ENCODE measurements at places on chromosomes 16 and 17.

GRCh38 chr17:46190763-46191162, 2.5 kb downstream of the KANSL1 start:
- DNase-seq, result no peak

- peak; percentile 65 for DNase-seq
Observed at GRCh38 chr17:1485423-1486376, 6.8 kb downstream of the MYO1C start.

DNA sequence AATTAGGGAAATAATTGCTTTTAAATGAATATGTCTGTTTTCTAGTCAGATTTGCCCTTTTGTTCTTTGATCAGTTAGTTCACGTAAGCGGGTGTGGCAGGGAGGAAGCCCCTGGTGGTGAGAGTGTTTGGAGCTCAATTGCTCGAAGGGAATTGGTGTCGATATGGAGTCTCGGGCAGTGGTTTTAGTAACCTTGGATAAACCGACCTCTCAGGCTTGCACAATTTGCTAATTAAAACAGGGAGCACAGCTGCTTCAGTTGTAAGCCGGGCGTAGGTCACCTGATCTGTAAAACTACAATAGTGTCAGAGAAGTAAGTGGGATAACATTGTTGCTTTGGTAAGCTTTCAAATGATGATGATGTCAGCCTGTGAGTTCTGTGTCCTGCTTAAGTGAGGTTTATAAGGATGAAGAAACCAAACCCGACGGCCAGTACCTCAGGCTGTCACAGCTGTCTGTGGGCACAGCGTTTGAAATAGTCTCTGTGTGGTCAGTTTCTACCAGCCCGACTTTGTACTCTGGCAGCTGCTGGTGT, 2.9 kb downstream of the ZNF750 start:
- DNase-seq, result no peak

DNA sequence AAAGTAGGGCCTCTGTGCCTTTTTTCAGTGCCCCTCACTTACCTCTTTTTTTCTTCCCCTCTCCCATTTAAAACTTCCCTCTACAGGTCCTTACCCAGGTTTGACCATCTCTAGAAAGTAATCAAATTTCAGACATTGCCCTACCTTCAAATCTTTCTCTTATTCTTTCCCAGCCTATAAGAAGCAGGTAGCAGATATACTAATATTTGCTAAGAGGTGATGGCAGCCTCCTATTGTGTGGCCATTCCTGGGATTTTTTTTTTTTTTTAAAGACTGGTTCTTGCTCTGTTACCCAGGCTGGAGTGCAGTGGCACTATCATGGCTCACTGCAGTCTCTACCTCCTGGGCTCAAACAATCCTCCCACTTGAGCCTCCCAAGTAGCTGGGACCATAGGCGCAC, 111.1 kb upstream of the HAS3 start:
- no peak for DNase-seq

DNA sequence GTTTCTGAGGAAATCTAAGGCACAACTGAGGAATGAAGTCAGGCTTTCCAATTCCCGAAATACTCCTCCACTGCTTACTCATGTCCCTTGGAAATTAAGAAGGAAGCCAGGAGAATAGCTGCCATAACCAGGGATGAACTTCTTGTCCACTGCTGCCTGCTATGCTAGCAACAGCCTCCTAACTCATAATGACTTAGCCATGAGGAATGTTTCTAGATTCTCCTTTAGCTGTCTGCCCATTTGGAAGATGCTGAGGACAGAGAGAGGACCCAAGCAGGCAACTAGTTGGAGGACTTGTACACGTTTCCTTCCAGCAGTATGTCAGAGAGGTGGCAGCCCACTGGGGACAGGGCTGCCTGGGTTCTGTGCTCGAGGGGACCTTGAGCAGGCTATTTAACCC, 939 bp upstream of the CCL2 start:
- DNase-seq, result no peak

DNA sequence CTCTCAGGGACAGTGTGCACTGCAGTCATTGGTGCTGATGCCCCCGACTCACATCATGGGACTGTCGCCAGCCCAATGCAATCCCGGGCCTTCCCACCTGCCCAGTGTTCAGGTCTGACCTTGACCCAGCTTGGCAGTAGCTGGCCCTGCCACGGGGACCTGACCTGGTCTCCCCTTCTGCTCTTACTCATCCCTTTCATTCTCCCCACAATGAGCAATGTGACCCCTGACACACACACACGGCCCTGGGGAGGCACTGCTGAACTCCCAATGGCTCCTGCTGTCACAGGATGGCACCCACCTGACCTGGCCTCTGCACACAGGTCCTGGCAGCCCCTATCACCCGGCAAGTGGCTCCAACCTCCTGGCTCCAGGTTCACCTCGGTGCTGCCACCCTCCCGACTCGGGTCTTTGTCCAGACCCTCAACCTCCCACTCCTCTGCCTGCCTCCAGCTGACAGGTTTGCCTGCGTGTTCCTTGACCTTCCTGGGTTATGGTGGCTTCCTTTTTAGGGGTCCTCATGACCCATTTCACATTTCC, 6.6 kb downstream of the CD300C start:
- DNase-seq, result no peak

GRCh38 chr17:81493198-81494038, 19.2 kb downstream of the ACTG1 start:
- no peak for DNase-seq

DNA sequence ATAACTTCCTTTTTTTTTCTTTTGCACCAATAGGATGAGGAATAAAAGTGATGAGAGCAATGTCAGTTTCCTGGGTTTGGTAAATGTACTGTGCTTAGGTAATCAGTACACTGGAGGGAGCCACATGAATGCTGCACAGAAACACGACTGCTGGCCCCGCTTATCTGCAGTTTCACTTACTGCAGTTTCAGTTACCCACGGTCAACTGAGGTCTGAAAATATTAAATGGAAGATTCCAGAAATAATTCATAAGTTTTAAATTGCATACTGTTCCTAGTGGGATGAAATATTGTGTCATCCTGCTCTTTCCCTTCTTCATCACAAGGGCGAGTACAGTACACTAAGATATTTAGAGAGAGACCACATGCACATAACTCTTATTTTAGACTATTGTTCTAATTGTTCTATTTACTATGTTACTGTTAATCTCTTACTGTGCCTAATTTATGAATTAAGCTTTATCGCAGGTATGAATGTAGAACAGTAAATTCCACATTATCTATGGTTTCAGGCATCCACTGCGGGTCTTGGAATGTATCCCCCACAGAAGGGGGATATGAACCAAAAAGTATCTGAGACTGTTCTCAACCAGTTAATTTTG, 6.4 kb upstream of the LGALS3BP start:
- no peak for DNase-seq

All from T-helper 9 cell (primary cell).